NCI-H187 treated with DMSO at 0.1 percent for 48 hours (cell line): ENCODE measurements at places on chromosomes 7 and 10.

- no peak for DNase-seq
Measured at GRCh38 chr7:1935176-1936005, 265.3 kb downstream of the ELFN1 start.

GRCh38 chr10:117398029-117398428, 22.8 kb upstream of the PDZD8 start:
- no peak for DNase-seq

DNA sequence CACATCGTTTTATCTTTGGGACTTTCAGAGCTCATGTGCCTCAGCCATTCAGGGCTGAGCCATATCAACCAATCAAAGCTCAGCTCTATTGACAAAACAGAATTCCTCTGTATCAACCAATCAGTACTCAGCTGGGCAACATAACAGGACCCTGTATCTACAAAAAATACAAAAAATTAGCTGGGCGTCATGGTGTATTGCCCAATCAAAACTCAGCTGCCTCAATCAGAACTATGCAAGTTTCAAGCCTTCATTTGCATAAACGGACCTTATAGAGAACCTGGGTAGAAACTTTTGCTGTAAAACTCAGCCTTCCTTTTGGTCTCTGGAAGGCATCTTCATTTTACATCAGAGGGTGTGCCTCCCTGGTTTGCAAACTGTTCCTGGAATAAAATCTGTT, 77.1 kb downstream of the ZNF467 start:
- no peak for DNase-seq

- DNase-seq = no peak
Measured at GRCh38 chr10:3622427-3622826, 162.6 kb downstream of the KLF6 start.

DNA sequence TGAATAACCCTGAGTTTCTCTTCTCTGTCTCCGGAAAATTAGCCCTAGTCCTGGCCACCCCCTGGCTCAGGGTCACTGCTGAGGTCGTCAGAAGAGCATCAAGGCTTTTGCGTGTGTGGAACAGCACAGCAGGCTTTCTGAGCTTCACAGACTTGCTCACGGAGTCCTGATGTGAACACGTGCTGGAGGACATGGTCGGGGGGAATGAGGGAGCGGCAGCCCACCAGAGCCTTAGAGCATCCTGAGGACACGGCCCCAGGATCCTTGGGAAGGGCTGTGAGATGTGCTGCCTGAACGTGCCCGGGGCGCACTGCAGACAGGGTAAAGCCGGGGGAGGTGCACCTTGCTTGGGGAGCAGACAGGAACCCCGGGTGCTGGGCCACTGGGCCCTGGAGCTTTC, 28.8 kb downstream of the TMEM120A start:
- no peak for DNase-seq

DNA sequence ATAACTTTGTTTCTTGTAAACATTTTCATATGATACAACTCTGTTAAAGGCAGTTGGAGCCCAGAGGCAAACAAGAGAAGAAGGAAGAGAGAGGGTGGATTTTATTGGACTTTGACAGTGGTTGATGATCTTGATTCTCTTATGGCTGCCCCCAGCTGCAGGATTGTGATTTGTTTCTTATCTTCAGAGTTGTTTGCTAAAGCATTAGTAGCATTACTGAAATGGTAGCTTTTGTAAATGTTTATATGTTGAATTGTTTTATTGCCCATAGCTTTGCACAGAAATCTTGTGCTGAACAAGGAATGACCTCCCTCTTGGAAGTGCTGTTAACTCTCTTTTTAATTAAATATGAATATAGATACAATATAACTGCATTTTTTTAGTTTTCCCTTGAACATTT, 309.4 kb downstream of the AUTS2 start:
- DNase-seq = no peak
